Cortex of kidney (tissue), 1 donor: ENCODE measurements at places on chromosomes 6 and 20.

GRCh38 chr6:44050872-44051505 lies 76.3 kb downstream of the MRPL14 start:
- no peak for DNase-seq

GRCh38 chr20:8946036-8946940 lies 122.6 kb upstream of the PLCB4 start:
- DNase-seq: no peak

- no peak for DNase-seq
Measured at GRCh38 chr20:61121661-61122060, 130.4 kb upstream of the CDH4 start.

DNA sequence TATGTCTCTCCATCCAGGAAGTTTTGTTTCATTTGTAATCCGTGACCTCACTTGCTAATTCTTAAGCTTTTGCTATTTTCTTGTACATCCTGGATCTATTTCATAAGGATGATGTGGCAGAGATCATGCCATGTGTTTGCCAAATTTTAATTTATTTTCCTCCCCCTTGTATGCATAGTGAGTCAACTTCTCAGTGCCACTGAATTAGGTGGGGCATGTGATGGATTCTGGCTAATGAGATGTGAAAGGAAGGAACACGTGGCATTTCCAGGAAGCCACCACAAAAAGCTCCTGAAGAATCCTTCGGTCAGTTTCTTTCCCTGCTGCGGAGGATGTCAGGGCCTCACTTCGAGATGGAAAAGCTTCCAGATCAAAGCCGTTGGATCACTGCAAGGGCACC lies 86.2 kb upstream of the PRL start:
- DNase-seq: no peak

GRCh38 chr20:60868316-60868891 lies 383.7 kb upstream of the CDH4 start:
- no peak for DNase-seq
